ENCODE measurements at places on chromosomes 7 and 10.

- DNase-seq, result no peak
These were observed 108.1 kb downstream of the CCDC71L start for GRCh38 chr7:106552645-106553445.

GRCh38 chr7:1233333-1234048 lies 819 bp downstream of the UNCX start:
- no peak for DNase-seq

- DNase-seq, result no peak
These were observed 39.8 kb downstream of the GNA12 start for GRCh38 chr7:2804227-2804763.

DNA sequence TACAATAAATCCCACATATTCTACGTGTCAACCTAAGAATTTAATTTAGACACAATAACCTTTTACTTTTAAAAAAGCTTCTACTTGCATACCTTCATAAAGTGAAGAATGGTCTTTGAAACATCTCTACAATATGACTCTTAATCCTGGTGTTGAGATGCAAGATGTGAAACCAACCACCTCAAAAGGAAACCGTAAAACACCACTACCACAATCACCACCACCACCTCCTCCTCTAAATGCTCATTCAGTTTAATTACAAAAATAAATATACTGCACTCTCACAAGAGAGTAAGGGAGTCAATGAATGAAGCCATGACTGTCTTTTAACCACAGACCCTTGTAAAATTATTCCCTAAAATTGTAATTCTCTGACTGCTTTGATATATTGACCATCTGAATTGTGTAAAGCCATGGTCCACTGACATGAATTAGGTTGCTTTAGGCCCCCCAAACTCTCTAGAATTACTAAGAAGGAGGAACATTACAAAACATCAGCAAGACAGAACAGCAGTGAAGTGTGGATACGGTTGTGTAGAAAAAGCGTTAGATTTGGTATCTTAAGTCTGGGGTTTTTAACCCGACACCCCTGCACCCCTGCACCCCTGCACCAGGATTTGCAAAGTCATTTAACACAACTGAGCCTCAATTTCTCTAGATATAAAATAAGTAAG lies 171.4 kb downstream of the SFMBT2 start:
- DNase-seq, result no peak

DNA sequence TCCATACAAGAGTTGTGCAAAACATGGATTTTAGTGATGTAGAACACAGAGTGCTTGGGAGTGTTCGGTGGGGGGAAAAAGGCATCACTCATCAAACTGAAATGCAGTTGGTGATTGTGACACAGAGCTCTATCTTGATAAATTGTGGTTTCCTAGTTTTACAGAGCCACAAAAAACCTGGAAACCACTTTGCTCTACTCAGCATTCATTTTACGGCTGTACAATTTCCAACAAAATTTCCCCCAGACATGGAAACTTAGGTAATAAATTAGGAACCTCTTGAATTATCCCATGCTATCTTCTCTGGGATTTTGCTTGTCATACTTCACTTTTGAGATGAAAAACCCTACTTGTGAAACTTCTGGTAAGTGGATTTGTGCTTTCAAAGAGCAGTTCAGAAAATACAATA lies 614.9 kb upstream of the FZD8 start:
- DNase-seq, result no peak

GRCh38 chr10:124221356-124222317 lies 128.2 kb upstream of the CHST15 start:
- no peak for DNase-seq

- DNase-seq, result no peak
These were observed 45.1 kb downstream of the PTPRE start for GRCh38 chr10:127951861-127952574.

DNA sequence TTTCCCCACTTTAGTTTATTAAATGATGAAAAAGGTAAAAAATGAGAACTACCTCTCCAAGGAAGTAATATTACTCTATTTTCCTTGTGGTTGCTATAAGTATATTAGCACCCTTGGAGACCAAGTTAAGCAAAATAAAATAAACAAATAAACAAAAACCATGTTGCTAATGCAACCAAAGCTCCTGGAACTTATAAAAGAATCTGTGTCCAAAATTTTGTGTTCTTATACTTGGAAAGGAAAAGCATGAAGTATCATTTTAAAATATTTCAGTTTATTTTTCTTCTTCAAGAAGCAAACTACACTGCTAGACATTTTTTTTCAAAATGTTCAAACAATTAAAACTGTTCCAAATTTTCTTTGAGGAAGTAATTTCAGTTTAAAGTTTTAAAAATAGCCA lies 441.9 kb upstream of the LRRTM3 start:
- DNase-seq, result no peak

DNA sequence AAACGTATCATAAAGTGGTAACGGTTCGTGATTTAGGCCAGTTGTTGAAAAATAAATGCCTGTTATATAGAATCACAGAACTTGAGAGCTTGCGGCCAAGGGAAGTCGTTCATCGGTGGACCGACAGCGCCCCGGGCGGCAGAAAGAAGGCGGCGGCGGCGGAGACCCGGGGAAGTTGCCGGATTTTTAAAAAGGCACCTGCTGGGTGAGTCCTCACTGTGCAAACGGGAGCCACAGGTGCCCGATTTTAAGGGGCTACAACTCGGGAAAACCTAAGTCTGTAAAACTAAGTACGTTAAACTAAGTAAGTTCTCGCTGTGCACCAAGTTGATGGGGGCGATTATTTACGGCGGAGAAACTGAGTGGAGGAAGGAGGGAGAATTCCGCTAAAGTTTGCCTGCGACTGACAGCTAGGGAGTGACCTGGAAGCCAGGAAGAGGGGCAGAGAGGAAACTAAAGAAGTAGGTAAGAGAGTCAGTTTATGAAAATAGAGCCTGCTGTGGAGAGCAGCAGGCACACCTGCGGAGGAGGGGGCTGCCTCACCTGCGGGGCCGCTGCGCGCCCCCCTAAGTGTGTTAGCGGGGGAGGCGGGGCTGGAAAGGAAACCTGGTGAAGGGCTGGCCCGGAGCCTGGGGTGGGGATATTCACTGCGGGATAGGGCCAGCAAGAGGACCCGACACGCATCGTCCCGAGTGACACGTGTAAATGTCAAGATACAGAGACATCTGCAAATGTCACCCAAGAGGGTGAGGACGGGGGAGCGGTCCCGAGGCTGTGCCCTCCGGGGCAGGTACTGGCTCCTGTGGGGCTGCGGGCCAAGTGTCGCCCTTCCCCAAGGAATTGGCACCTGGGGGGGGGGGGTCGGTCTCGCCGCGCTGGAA lies 996 bp downstream of the ADAM12 start:
- no peak for DNase-seq

Data from NCI-H2227 treated with DMSO at 0.1 percent for 48 hours (cell line).